Kidney (tissue), 22 donors: ENCODE measurements at places on chromosomes 7 and 10. TPM values are rescaled to one million over a fixed set of nuclear protein-coding genes. Genes with fewer than 3 reads are reported as not detected.

- no peak for DNase-seq
These were observed 2.2 kb downstream of the STRIP2 start for GRCh38 chr7:129436335-129436923.

GRCh38 chr7:65554-65953, 126.8 kb upstream of the FAM20C start:
- no peak for DNase-seq

The ODAD2 gene
- 0.44 TPM for total RNA-seq

GRCh38 chr7:74380720-74381119, 73.0 kb upstream of the GTF2IRD1 start:
- no peak for DNase-seq

The SMO gene
- 13.2 TPM for total RNA-seq

GRCh38 chr7:8423057-8423456, 10.4 kb upstream of the NXPH1 start:
- DNase-seq, result no peak

DNA sequence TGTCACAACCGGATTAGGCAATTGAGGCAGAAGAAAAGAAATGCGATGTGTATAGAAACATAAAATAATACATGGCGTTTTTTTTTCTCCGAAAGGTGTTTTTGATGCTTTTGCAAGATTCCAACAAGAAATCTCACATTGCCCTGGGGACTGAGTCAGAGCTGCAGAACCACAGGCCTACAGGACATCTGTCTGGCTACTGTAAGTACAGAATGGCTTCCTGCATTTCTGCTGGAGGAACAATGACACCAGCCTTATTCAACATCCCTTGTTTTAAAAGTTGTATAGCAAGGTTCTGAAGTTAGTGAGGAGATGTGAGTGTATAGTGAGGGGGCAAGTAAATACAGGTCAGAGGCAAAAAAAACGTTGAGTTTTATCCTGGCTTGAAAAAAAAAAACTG, 256.4 kb downstream of the ABCA13 start:
- DNase-seq, result no peak

The FOXL3 gene
- not detected for total RNA-seq

The NKX1-2 gene
- not detected for total RNA-seq

DNA sequence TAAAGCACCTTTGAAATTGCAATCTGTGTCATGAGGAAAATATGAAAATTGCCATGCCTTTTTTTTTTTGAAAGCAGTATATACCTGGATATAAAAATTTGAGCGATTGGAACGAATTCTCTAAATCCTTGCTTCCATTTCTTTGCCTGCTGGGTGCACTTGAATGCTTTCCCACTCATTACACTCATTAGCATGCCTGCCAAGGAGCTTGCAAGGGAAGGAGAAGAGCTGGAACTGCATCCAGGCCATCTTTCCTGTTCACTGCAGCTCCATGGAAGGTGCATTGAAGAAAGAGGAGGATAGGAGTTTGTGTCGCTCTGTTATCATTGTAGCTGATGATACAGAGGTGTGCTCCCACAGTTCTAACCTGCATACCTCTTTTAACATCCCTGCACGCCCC, 102.4 kb upstream of the GJD4 start:
- no peak for DNase-seq

The GNAT3 gene
- not detected for total RNA-seq

DNA sequence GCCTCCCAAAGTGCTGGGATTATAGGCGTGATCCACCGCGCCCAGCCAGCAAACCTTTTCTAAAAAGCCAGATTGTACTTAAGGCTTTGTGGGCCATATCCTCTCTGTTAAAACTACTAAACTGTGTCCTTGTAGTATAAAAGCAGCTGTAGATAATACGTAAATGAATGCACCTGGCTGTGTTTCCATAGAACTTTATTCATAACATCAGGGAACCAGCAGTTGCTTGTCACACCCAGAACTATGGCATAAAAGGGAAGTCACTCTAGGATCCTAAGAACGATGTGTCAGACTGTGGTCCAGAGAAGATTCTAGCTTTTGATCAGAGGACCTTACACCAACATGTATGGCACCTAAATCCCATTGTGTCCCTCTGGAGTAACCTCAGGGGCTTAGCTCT, 63.0 kb downstream of the DENND2A start:
- no peak for DNase-seq

DNA sequence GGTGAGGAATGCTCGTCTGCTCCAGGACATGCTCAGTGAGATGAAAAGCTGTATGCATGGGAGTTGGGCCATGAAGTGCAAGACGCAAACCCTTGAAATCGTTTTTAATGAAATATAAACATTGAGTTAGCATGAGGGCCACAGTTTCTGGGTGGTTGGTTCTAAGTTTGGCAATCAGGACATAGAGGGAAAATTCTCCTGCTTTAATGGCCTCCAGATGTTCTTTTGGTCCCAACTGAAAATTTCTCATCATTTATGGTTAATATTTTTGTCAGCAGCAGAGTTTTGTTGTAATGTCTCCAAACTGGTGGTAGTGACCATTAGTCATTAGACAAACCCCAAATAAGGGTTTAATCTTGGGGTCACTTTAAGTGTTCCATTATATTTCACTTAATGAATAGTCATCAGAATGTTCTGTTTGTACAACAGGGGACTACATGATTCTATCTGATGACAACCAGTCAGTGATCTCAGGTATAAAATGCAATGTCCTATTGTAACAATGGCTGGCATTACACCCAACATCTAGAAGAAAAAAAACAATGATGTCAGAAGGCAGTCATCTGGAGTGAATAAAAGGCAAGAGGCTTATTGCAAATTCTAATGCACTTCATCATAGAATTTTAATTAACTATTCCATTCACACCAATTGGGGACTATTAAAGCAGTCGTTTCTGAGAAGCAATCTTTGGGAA, 197.4 kb downstream of the JCAD start:
- DNase-seq, result no peak

DNA sequence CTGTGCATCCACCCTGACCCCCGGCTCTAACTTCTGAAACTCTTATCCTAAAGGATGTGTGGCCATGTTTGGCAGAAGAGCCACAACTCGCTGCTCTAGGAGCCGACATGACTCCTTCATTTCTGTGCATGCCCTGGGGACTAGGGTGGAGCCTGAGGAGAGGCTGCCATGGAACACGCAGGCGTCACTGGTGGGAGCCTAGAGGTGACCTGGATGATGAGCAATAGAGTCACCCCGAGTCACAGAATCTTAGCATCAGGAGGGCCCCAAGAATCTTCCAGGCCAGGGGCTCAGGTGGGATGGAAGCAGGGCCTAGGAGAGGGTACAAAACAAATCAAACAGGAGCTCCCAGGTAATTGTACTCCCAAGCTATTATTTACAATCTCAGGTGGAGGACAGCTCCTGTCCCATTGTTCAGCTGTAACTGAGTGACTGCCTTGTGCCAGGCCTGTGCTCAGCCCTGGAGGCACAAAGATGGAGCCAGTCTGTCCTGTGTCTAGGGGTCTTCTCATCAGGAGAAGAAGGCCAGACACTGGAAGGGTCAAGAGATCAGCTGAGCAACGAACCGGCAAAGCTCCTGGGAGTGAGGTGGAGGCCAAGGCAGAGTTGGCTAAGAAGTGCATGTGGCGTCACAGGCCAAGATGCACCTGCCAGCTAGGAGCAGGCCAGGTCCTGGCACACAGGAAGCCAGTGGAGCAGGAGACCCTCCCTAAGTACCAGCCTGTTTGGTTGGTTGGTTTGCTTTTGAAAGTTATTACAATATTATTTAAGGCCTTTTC, 5.8 kb upstream of the ZNF22 start:
- DNase-seq, result no peak

DNA sequence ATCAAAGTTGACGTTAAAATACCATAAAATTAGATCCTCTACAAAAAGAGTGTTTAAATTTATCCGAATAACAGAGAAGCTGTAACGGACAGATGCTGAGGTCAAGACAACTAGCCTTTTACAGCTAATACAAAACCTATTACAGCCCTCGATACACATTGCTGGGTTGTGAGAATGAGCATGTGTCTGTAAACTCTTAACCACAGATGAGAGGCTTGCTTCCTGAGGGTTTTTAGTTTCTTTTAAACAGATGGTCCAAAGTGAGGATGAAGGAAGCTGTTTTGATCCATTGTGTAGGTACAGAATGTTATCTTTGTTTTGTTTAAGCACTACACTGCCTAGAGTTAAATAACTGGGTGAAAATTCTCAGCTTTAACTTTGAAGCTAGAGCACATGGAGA, 578.2 kb downstream of the PARD3 start:
- DNase-seq, result no peak

GRCh38 chr10:71840177-71840957, 10.7 kb downstream of the PSAP start:
- DNase-seq, result peak; percentile 96

The SSC4D gene
- total RNA-seq, result 2.1 TPM

- DNase-seq, result peak; percentile 55
These were observed 8.3 kb upstream of the MMP21 start for GRCh38 chr10:125783957-125784356.

GRCh38 chr7:27998382-27998781, 182.2 kb downstream of the JAZF1 start:
- no peak for DNase-seq

DNA sequence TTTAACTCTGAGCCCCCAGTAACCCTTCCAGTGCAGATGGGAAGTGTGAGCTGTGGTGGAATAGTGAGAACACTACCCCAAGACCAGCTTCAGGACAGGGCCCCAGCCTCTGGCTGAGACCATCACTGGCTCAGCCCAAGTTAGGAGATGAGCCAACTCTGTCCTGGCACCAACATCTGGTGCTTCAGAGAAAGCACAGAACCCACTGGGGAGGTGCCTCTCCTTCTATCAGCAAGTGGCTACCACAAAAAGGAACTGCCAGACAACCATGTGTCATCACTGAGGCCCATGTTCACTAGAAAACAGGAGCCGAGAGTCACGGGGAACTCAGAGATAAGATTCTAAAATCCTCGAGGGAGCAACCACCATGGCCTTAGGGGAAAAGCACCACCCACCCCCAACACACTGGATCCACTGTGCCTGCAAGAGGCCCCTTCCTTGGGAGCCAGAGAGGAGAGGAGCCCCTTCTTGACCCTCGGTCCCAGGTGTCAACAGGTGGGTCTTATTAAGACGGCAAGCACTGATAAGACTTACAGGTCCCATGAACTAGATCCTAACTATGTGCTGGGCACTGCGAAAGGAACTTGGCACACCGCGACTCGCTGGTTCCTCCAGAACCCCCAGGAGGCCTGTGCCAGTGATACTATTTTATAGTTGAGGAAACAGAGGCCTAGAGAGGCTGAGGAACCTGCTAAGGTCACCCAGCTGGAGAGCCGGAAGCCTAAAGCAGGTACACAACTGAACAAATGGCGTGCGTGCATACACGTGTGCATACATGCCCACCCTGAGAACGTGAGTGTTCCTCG, 102.7 kb downstream of the FAM53B start:
- no peak for DNase-seq
